CD4-positive, alpha-beta memory T cell (primary cell): ENCODE measurements at places on chromosomes 5 and 9.

DNA sequence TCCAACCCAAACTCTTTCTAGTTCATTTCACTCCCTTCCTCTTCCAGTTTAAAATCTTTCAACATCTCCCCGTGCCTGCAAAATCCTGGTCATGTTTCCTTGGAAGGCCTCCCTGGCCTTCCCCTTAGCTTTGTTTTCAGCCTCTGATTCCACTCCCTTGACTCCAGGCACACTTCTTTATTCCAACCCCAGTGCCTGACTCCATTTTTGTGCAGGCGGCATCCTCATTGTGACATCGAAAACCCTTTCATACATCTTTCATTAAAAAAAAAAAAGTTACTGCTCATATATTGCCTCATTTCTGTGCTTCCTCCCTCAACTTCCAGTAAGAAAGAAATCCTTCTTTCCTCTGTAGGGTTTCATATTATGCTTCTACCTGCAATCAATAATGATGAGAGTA lies 7.1 kb upstream of the TNFSF8 start:
- no peak for DNase-seq

DNA sequence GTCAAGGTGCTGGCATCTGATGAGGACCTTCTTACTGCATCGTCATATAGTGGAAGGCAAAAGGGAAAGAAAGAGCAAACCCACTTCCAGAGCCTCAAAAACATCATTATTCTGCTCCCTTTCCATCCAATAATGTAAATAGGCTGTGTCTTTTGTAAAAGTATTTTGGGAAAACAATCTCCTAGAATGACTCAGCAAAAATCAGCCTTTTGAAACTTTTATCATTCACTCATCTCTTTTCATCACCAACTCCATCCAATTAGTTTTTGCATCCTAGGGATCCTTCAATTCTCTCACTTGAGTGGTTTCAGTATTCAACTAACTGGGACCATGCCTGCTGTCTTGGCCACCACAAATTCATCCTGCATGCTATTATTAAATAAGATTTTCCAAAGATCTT lies 39.8 kb upstream of the TLR4 start:
- DNase-seq, result no peak

DNA sequence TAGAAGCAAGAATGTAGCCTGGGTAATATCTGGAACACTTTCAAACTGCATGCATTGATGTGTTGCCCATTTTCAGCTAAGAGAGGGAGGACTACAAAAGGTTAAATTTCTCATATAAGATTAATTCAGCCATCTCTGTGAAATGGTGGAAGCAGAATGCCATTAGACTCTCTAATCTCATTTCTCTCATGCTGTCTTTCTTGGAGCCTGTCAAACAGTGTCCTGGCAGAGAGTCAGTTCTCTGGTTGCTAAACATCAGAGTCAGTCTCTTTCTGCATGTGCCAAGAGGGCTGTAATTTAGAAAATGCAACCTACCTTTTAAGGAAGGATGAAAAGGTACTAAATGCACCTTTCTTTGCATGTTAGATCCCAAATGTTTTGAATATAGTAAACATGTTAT lies 910 bp upstream of the GARNL3 start:
- no peak for DNase-seq

GRCh38 chr5:75363726-75364495 lies 26.9 kb downstream of the HMGCR start:
- no peak for DNase-seq

DNA sequence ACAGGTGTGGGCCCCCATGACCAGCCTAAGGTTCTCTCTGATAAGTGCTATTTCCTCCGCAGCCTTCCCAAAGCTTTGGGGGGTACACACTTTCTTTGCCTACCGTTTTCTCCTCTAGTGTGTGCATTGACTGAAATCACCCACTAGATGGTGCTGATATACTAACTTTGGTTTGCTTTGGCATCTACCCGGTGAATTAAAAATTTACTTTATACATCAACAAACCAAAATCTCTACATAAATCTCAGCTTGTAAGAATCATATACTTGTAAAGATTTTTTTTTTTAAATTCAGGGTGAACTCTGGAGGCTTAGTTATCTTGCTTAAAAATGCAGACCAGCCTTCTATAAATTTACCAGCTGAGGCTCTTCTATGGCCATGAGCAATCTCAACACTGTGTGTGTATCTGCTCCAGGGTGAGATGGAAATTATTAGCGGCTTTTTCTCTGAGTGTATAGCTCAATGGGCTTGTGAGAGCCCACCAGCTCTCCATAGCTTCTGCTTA lies 475.7 kb upstream of the TNC start:
- peak; percentile 1 for DNase-seq

GRCh38 chr9:83649515-83649914 lies 26.6 kb downstream of the IDNK start:
- no peak for DNase-seq

GRCh38 chr5:37658440-37658839 lies 181.4 kb downstream of the GDNF start:
- no peak for DNase-seq
